ENCODE measurements at places on chromosomes 2 and 18. TPM values are rescaled to one million over a fixed set of nuclear protein-coding genes. Genes with fewer than 3 reads are reported as not detected.

- no peak for DNase-seq
Observed at GRCh38 chr18:59748628-59749360, 51.6 kb upstream of the CCBE1 start.

DNA sequence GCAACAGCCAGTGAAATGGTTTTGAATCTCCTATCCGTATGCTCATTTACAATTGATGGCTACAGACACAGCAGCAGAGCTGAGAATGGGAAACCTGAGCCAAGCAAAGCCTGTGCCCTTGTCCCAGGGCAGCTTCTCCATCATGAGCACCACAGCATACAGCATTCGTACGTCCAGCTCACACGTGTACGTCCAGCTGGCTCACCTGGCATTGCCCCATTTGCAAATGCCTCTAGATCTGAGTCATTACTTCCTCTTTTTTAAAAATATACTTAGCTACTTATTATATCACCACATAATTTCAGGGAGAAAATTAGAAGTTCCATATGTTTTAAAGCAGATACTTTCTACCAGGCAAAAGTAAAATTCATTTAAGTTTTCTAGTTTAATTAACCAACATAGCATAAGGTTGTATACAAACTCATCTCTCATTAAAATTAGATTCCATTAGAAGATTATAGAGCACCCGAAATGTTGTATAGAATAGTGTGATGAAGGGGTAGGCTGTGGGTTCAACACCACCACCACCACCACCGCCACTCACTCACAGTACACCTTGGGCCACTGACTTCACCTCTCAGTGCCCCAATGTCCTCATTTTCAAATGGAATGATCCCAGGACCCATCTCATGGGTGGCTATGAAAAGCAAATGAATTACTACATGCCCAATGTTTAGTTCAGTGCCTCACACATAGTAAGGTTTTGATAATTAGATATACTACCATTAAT, 31.4 kb upstream of the TMEM177 start:
- DNase-seq, result no peak

- no peak for DNase-seq
Observed at GRCh38 chr2:98606431-98606830, 1.9 kb downstream of the COA5 start.

DNA sequence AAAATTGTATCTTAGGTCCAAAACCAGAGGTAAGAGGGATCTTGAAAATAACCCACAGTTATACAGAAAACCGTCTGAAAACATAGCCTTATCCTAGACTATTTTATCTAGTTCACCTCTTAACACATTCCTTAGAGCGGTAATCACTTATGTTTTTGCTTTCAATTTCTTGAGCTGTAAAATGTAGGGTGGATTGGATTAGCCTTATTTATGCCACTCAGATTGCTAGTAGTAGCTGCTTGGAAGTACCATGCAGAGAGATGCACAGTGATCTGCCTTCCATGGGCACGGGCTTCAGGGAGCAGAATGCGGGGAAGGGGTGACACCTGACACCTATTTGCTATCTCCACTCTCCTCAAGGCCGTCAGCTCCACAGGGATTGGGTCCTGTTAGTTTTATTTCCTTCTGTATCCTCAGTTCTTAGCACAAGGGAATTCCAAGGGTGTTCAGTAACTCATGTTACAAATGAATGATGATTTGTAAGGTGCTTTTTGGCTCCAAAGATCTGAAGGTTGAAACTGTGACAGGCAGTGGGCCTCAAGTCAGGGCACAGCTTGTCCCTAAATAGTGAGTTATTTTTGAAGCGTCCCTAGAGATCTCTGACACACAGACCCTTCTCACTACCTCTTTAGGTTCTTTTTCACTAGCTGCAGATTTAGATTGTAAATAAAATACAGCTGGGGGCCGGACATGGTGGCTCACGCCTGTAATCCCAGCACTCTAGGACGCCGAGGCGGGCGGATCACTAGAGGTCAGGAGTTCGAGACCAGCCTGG, 64.0 kb upstream of the PMAIP1 start:
- no peak for DNase-seq

DNA sequence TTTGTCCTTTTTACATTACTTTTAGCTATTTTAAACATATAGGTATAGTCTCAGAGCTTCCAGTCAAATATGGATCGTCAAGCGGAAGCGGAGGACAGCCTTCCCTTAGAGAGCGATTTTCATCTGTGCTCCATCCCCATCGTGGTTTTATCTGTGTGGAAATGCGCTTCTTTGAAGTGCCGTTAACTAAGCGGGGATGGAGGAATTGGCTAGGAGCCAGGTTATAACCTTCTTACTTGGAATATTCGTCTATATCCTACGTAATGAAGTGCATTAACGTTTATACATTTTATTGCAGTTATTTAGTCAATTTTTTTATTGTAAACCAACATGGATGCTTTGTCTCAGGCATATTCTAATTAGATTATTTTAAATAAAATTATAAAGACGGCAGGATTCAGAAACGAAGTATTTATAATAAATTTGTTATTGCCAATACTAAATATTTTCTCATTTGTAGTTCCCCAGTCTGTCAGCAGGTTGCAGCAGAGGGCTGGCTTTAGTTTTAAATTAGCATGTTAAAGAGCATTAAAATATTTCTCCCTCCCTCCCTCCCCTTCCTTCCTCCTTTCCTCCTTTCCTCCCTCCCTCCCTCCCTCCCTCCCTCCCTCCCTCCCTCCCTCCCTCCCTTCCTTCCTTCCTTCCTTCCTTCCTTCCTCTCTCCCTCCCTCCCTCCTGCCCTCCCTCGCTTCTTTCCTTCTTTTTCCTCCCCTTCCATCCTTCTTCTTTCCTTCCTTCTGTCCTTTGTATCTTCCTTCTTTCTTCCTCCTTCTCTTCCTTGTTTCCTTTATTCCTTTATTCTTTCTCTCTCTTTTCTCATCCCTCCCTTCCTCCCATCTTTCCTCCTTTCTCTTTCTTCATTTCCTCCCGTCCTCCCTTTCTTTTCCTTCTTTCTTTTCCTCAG, 80.6 kb upstream of the DOCK10 start:
- no peak for DNase-seq

DNA sequence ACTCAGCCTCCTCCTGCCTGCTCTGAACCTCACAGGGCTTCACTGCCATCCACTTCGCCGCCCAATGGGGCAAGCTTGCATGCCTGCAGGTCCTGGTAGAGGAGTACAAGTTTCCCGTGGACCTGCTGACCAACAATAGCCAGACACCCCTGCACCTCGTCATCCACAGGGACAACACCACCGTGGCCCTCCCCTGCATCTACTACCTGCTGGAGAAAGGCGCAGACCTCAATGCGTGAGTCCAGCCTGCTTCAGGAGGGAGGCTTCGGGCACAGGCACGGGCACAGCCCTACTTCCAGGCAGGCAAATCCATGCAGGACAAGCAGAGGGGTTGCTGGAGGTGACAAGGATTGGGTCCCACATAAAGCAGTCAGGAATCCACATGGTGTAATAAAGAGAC, 1.2 kb downstream of the ANKRD53 start:
- no peak for DNase-seq

- peak; percentile 46 for DNase-seq
Observed at GRCh38 chr2:131094463-131095281, 1.4 kb upstream of the FAM168B start.

DNA sequence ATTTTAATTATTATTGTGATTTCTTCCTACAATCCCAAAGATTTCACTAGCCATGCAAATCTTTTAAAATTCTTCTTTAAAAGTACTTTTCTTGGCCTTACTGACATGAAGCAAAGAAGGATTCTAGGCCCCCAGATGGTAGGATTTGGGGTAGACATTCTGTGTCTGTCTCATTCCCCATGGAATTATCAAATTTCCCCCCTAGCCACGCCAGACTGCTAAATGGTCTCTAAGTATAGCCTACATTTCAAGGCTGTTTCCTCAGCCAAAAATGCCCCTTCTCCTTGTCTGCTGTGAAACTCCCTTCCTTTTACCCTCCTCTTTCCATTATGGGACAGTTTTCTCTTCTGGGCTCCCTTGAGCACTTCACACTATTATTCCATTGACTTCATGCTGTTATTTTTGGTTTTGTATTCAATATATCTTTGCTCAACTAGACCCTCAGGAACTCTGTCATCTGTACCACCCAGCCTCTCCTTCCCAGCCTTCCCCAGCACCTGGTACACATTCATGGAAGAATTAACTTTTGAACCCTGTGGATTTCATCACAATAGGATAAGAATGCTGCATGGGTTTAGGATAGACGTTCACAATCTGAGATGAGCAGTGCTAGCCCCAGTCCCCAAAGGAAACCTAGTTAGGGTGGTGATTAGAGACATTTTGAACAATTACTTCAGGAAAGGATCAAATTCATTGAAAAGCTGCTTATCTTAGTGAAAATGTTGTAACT, 21.5 kb upstream of the CYP1B1 start:
- no peak for DNase-seq

- no peak for DNase-seq
Observed at GRCh38 chr2:136248242-136248641, 130.3 kb upstream of the CXCR4 start.

DNA sequence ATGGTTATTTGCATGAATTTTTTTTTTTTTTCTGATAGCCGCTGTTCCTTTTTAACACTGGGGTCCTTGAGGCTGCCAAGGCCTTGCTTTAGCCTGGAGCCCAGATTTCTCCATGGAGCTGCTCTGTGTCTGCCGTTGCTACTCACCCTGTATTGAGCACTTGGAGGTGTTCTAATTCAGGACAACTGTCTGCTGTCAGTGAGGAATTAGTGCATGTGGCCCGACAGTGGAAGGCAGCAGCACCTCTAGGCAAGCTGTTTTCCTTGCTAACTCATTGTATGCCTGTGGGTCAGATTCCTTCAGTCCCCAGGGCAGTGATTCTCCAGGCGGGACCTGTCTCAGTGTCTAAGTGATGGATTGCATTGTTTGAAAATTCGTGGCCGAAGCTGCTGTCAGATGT, 147.7 kb upstream of the DPP10 start:
- no peak for DNase-seq

GRCh38 chr2:172919732-172920131, 155.9 kb upstream of the MAP3K20 start:
- DNase-seq, result no peak

The NT5C1B gene
- not detected for total RNA-seq

The RALB gene
- 116 TPM for total RNA-seq

The SUCLG1 gene
- total RNA-seq, result 41.4 TPM

The SNRNP200 gene
- 74.0 TPM for total RNA-seq

The GBX2 gene
- total RNA-seq, result 2.9 TPM

Measured in Caki2 (cell line).